Activated T-helper 9 cell treated with anti-CD3 and anti-CD28 coated beads, Interleukin-2, amount 50 U/mL, for 16 hours (primary cell): ENCODE measurements at places on chromosomes 11 and 22.

GRCh38 chr11:69040581-69041260, 8.0 kb upstream of the TPCN2 start:
- DNase-seq, result no peak

DNA sequence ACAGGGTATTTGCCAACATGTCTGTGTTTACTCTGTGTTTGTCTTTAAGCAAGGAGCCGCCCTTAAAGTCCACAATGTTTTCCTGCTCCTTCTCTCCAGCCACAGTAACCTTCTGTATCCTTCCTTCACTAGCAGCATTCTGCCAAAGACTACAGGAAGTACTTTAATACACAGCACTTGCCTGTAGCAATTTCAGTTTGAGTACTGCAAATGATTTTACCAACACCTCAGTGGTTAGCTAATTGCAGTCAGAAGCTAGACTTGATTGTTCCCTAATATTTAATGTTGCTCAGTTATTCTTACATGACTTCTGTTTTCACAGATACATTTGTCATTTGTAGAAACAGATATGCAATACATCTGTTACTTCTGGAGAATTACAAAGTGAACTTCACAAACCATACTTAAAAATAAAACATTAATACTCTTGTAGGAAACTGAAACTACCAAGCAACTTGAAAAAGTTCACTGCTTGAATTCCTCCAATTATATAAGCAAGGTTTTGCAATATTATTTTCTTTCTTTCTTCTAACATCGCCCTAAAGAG, 69.1 kb downstream of the FCHSD2 start:
- no peak for DNase-seq

DNA sequence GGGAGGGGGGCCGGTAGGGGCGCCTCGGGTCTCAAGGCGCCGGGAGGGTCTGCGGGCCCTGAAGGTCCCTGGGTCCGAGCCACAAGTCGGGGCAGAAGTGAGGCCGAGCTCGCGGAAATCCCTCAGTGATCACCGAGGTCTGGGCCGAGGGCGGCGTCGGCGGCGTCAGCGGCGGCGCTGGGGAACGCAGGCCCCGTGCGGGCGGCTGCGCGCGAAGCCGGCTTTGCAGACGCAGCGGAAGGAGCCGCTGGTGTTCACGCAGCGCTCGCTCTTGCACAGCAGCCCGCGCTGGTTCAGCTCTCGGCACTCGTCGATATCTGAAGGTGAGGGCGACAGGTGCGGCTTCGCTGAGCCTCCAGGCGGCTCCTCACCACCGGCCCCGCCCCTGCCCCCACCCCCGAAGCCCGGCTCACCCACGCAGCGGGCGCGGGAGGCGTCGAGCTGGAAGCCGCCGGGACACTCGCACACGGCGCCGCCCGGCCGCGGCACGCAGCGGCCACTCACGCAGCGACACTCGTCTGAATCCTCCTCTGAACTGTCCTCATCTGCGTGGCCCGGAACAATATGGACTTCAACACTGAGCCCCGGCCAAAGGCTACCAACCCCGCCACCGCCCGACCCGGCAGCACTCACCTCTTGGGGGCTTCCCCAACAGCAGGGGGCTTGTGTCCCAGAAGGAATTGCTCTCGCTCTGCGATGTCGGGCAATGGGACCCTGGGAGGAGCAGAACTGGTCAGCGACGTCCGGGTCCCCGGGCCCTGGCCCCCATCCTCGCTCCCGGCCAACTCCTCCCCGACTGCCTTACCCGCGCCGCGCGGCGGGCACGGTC, 14.2 kb downstream of the SCYL1 start:
- no peak for DNase-seq

DNA sequence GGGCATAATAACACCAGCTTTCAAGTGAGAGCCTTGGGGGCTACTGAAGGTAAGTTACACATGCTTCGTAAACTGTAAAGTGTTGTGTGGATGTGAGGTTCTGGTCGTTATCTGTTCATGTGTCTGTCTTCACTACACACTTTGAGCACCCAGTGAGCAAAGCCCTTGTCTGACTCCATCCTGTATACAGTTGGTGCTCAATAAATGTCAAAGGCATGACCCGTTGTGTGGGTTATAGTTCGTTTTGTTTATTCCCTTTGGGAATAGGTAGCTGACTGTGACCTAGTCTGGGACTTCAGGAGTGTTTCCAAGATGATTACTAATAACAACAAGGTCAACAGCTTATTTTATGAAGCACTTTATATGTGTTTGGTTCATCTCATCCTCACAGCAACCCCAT, 146.9 kb downstream of the MIAT start:
- DNase-seq, result no peak

DNA sequence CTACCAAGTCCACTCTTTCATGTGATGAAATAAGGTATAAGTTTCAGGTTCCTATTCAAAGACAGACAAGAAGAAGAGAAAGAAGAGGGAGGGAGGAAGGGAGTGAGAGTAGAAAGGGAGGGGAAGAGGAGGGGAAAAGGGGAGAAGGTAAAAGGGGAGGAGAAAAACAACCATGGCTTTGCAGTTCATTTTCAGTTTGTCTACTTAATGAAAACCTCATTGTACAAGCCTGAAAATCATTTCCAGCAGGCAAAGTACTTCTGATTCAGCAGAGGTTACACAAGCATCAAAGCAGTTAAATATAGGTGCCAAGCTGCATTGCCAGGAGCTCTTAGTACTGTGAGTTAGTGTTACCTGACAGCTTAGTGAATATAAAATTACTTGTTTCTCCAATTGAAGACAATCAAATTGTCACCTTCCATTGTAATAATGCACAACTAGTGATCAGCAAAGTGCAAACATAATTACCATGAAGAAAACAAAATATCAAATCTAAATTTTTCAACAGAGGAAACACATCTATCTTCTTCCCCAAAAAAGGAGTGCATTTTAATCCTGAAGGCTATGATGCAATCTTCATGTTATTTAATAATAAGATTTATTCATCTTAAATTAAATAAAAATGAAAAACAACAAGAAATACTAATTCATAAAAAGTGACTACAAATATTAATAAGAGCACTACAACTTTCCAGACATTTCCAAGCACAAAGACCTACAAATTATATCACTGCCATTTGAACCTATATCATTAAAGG, 8.2 kb downstream of the SOX6 start:
- DNase-seq, result no peak

DNA sequence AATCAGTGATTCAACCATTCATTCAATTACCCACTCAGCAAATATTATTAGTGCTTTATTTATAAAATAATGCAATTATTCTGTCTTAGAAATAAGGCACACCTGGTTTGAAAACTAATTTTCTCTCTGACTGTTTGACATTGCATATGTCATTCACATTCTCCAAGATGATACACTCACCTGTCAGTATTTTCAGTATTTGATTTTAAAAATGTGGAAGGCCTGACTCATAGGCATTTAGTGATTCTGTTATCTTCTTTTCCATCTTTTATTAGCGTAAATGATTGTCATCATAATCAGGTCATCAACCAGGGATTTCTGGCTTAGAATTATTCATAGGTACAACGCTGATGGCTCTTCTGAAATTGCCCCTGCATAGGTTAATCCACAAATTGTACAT, 480.9 kb downstream of the CNTN5 start:
- no peak for DNase-seq

DNA sequence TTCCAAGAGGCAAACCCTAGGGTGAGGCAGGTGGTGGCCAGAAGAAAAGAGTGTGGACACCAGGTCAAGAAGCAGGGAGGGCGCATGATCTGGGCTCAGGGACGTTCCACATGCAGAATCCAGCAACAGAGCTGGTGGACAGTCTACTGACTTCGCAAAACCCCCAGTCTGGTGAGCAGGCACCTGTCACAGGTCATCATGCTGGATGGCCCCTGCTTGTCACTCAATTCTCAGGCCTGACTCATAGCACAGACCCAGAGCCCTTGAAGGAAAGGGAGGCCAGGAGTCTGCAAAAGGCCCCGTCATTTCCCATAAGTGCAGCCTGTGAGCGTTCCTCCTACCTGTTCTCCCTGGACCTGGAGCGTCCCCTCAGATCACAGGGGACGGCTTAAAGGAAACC, 18.2 kb downstream of the APOL4 start:
- no peak for DNase-seq

DNA sequence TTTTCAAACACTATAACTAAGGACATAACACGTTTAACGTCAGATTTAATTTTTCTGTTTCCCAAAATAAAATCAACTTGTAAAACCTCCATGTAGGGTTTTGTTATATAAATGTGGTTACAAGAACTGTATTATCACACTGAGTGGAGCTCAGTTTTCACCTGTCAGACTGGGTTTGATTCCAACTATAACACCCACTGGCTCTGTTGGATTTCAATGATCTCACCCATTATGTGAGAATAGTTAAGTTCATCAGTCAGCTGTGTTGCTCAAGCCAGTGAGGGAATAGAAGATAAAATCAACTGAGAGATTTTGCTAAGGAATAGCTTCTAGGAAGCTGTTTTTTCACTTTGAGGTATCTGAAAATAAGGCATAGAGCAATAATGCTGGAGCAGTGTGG, 5.1 kb upstream of the OR52R1 start:
- DNase-seq, result no peak

DNA sequence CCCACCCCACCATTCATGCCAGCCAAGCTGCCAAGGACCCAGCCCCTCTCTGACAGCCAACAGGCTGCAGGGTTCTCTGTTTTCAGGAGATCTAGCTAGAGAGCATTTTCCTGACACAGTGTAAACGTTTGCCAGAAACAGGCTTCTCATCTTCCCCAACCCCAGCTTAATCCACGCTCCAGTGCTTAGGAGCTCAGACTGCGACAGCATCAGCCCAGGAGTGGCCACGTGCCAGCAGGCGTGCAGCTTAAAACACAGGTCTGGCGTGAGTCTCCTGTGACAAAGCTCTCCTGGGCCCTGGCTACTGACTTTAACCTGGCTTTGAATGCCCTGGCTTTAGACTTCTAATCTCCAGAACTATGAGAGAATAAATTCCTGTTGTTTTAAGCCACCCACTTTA, 66.6 kb downstream of the GALNT18 start:
- DNase-seq, result no peak

DNA sequence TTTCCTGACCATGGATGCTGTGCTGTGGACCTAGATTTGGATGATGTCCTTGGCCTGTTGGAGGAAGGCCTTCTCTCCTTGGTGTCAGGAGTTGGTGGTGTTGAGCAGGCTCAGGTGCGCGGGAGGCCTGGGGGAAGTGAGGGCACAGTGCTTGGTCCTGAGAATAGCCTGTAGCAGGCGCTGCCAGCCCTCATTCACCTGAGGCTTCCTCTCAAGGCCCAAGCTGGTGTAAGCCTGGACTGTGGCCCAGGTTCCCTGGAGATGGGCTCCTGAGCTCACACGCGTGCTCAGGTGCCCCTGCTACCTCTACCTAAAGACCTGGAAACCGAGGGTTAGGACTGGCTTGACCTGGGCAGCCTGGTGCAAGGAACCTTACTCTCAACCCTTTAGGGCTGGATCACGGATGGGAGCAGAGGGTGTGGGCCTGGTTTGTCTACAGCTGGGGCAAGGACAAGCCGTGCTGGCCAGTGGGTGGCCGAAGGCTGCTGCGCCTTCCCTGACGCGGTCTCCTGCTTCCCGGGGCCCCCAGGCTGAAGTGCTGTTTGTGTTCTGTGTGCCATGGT, 7.8 kb upstream of the GRAMD4 start:
- no peak for DNase-seq

GRCh38 chr11:120666121-120666639, 154.6 kb downstream of the GRIK4 start:
- DNase-seq, result no peak

GRCh38 chr11:118768690-118769089, 22.3 kb downstream of the DDX6 start:
- no peak for DNase-seq

DNA sequence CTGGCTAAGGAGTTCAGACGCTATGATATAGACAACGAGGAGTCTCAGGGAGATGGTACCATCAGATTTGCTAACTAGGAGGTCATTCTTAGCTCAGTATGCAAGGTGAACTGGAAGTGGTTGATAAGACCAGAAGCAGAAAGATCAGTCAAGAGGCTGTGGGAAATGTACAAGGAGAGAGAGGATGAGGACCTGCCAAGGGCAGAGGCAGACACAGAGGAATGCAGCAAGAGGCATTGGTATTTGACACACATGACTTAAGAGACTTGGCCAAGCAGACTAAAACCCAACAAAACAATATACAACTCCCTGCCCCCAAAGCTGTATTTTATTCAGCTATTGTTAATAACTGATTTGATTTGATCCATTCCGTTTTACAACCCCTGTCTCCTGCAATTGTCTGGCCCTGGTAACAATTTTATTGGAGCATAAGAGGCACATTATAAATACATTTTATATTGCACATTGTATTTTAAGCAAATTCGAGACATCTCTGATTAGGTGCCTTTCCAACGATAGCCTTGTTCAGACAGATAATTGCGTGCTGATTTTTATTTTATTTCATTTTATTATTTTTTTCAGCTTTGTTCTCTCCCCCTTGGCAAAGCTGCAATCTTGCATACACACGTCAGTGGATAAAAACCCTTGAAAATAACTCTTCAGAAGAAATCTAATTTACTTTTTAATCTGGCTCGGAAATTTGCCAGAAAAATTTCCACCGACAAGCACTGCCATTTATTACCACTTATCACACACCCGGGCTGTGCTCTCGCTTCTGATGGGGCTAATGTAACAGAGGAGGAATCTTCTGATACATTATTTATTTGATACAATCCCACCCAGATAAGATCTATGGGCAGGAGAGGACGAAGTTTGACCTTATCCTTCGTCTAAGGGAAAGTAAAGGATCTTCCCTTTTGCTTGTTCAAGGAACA, 237.8 kb downstream of the NXPE2 start:
- no peak for DNase-seq

GRCh38 chr11:103959279-103959942, 77.0 kb upstream of the DDI1 start:
- no peak for DNase-seq

DNA sequence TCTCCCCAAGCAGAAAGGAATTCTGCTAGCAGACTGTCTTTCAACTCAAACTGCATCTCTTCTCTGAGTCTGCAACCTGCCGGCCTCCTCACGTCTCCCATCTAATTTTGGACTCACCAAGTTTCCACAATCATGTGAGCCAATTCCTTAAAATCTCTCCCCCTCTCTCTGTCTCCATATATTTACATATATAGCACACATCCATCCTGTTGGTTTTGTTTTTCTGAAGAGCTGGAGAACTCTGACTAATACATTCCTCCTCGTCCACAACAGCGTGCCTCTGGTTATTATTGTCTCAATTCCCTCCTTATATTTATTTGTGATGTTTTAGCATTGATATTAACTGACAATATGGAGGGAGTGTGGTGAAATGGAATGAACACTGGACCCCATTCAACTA, 29.6 kb upstream of the FJX1 start:
- no peak for DNase-seq

GRCh38 chr11:104968856-104969776, 742 bp upstream of the CASP4 start:
- no peak for DNase-seq

- DNase-seq, result no peak
Measured at GRCh38 chr11:105142167-105142566, 2.6 kb upstream of the CARD18 start.

DNA sequence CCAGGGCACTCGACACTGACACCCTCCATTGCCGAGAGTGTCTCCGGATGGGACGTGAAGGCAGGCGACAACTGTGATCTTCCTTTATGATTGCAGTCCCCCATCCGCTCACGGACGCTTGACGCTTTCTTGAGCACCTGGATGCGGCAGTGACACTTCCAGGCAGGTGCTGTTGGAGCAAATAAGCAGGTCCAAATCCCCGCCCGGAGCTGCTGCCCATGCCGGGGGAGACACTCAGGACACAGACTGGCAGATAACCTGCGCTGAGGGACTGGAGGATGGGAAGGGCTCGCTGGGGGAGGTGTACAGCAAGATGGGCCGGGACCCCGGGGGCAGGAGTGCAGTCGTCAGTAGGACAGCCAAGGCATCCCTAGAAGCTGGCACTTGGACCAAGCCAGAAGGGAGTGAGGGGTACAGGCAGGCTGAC, 1403.5 kb downstream of the BRD1 start:
- DNase-seq, result no peak
